ENCODE measurements at places on chromosomes 4 and X. TPM values are rescaled to one million over a fixed set of nuclear protein-coding genes. Genes with fewer than 3 reads are reported as not detected.

The OPN1MW3 gene
- not detected for polyA plus RNA-seq

The UBQLN2 gene
- 66.7 TPM for polyA plus RNA-seq

The RHOXF2B gene
- not detected for polyA plus RNA-seq

GRCh38 chr4:152535360-152535902 is 461 bp downstream of the FBXW7 start:
- H3K27ac ChIP-seq, result peak overlapping the region; percentile 87
- H3K27me3 ChIP-seq, result no peaks in the 10 kb centered on the region
- peaks cover 74% of the 10 kb centered on the region for H3K4me1 ChIP-seq
- no peak overlapping the region for H3K4me3 ChIP-seq
- no peak for DNase-seq

- H3K27me3 ChIP-seq, result peaks cover 8% of the 10 kb centered on the region
- peaks cover 7% of the 10 kb centered on the region for H3K4me1 ChIP-seq
- DNase-seq, result no peak
These were observed 5.4 kb upstream of the LRAT start for GRCh38 chr4:154738426-154738825.

GRCh38 chr4:53991821-53992220 is 72.6 kb downstream of the CHIC2 start:
- no peak overlapping the region for H3K27ac ChIP-seq
- H3K36me3 ChIP-seq, result no peaks in the 10 kb centered on the region
- no peak overlapping the region for H3K4me3 ChIP-seq
- no peaks in the 10 kb centered on the region for H3K4me1 ChIP-seq
- no peak for DNase-seq

GRCh38 chr4:131649227-131649626 is 1499.9 kb upstream of the PCDH10 start:
- DNase-seq, result no peak
- H3K4me3 ChIP-seq, result no peak overlapping the region
- H3K27me3 ChIP-seq, result no peaks in the 10 kb centered on the region

DNA sequence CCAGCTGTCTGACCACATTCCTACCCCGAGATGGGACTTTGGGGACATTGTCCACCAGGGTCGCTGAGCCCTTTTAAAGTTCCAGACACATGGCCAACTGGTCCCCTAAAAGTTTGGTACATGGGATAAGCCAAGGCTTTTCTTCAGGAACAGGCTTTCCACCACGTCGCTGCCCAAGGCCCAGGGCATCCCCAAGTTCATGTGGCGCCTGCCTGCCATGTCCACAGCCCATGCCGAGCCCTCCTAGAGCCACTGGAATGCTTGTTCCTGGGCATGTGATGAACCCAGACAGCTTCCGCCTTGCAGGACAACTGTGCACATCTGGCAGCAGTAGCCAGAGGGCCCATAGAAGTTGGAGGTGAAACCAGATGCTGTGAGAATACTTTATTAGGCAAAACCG is 41.3 kb downstream of the FRG1 start:
- no peaks in the 10 kb centered on the region for H3K36me3 ChIP-seq
- no peak overlapping the region for H3K27ac ChIP-seq
- no peaks in the 10 kb centered on the region for H3K4me1 ChIP-seq
